Placental pericyte (primary cell): ENCODE measurements at places on chromosomes 6 and 20. TPM values are rescaled to one million over a fixed set of nuclear protein-coding genes. Genes with fewer than 3 reads are reported as not detected.

The MUCL3 gene
- not detected in 2 replicates for total RNA-seq

The MOG gene
- not detected in 2 replicates for total RNA-seq

The ZSCAN12 gene
- total RNA-seq, result 5.5 and 7.4 TPM in 2 replicates

The HMGCLL1 gene
- not detected in 2 replicates for total RNA-seq

The FKBP5 gene
- total RNA-seq, result 1.3 and 8.0 TPM in 2 replicates

The PCSK2 gene
- total RNA-seq, result not detected in 2 replicates

The BNIP5 gene
- not detected in 2 replicates for total RNA-seq

The UNC5CL gene
- total RNA-seq, result not detected in 2 replicates

The AGER gene
- total RNA-seq, result 0.29 and 0.66 TPM in 2 replicates

The PRR18 gene
- total RNA-seq, result not detected in 2 replicates

The DUSP15 gene
- under 0.01 TPM in 1 of 2 replicates, not detected in the other for total RNA-seq

The RIMS1 gene
- 0.29 TPM in 1 of 2 replicates, not detected in the other for total RNA-seq

The TSBP1 gene
- not detected in 2 replicates for total RNA-seq

The FAM83C gene
- not detected in 2 replicates for total RNA-seq

The ANGPT4 gene
- total RNA-seq, result not detected in 2 replicates

The AKAP12 gene
- 46.8 and 74.4 TPM in 2 replicates for total RNA-seq

The SLC32A1 gene
- total RNA-seq, result not detected in 2 replicates

The LY6G6D gene
- not detected in 2 replicates for total RNA-seq

The GPR6 gene
- total RNA-seq, result not detected in 2 replicates

The SLC22A7 gene
- not detected in 2 replicates for total RNA-seq

The RRP36 gene
- 71.8 and 146 TPM in 2 replicates for total RNA-seq

The RIPPLY2 gene
- total RNA-seq, result not detected in 2 replicates

The BFSP1 gene
- 3.9 and 4.7 TPM in 2 replicates for total RNA-seq
